ENCODE measurements at places on chromosomes 1 and 21.
A peak's percentile ranks its signal among the peaks of the same experiment; 100 is the strongest.

DNA sequence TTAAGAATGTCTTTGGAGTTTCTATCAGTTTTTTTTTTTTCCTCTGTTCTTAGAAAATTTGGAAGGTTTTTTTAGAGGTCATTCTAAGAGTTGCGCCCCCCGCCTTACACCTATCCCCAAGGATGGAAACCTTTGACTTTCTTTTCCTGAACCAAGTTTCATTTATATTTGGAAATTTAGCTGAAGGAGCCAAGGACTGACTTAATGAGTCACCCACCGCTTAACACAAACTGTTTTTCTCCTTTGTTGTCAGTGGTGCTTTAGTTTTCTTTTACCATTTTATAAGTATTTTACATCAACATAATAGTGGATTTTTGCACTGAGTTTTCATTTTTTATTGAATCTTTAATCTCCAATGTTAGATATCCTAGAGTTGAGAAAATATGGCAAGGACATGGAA lies 25.3 kb downstream of the USP25 start:
- DNase-seq: no peak

- peak; percentile 7 for DNase-seq
Measured at GRCh38 chr1:59926381-59927123, at the start of gene CYP2J2. TSS of gene CYP2J2 (minus strand) at chr1:59926773. CDS start at chr1:59926746, 27 bp downstream.

DNA sequence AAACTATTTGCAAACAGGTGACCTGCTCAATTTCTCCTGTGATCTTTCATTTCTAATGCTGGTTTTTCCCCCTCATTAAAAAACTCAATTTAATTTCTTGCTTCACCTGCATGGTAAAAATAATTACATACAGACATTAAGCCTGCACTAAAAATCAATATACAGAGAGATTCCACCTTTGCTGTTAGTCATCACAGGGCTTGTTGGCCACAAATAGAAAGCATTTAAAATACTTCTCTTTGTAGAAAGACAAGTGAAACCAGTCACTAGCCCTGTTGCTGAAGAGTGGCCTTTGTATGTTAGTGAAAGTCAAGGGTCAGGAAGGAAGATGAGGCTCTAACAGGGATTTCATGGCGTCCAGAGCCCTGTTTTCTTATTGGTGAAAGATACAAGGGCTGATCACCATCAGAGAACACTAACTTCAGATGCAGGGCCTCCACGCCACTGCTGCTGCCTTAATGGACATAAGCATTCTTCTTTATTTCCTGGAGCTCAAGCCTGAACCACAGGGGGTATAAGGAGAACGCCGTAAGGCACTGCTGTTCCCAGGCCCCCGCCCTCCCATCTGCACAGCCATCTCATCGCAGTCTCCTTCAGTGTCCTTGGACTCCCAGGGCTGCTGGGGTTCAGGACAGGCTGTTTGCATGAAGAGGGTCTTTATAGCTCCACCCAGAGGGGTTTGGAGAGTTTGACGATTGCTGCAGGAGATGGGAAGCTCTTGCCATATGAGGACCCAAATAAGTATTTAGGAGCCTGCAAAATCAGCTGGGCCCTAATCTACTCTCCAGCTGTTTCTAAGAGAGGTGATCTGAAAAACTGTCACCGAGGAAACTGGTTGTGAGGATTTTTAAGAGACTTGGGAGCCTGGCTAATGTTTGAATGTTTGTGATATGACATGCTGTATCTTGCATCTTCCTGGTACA lies 117.3 kb upstream of the IRF2BP2 start:
- no peak for DNase-seq

GRCh38 chr21:33522953-33523349 lies 19.0 kb downstream of the GART start:
- no peak for DNase-seq

- DNase-seq: no peak
Measured at GRCh38 chr1:85413169-85413568, 51.8 kb downstream of the DDAH1 start.

GRCh38 chr21:38306433-38307141 lies 49.8 kb downstream of the KCNJ15 start:
- DNase-seq: no peak

GRCh38 chr1:19337289-19337688 lies 25.2 kb downstream of the SLC66A1 start:
- no peak for DNase-seq

DNA sequence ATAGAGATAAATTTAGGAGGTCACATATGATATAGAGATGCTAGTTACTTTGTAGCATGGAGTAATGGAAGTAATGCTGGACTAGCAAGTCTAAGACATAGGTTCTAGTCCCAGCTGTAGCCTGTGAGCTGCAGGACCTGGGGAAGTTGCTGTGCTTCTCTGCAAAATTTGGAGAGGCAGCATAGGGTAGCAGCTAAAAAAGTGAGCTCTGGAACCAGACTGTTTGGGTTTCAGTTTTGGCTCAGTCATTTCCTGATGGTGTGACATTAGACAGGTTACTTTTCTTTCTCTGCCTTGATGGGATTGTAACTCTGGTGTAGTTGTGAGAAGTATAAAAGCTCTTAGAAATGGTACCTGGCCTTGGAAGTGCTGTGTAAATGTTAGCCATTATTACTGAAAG lies 3.3 kb downstream of the METTL13 start:
- no peak for DNase-seq

- no peak for DNase-seq
Measured at GRCh38 chr1:209304166-209304565, 279.3 kb upstream of the CAMK1G start.

GRCh38 chr1:230270559-230271281 lies 155.4 kb downstream of the PGBD5 start:
- no peak for DNase-seq

- DNase-seq: no peak
Measured at GRCh38 chr1:104671684-104672353, 922.1 kb downstream of the AMY1C start.

DNA sequence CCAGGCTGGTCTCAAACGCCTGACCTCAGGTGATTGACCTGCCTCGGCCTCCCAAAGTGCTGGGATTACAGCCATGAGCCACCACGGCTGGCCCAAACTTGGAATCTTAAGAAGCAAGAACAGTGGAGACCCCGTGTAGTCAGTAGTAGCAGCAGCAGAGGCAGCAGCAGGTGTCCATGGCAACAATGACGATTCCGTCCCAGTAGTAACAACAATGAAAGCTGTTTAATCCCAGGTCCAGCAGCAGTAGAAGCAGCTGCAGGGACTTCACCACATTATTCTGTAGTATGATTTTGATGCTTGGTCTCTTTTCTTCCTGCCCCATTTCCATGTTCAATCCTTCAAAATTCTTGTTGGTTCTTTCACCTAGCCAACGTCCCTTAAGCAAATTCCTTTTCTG lies 69.6 kb upstream of the KCTD3 start:
- no peak for DNase-seq

GRCh38 chr1:25232866-25233784 lies 823 bp upstream of the SYF2 start:
- DNase-seq: no peak

DNA sequence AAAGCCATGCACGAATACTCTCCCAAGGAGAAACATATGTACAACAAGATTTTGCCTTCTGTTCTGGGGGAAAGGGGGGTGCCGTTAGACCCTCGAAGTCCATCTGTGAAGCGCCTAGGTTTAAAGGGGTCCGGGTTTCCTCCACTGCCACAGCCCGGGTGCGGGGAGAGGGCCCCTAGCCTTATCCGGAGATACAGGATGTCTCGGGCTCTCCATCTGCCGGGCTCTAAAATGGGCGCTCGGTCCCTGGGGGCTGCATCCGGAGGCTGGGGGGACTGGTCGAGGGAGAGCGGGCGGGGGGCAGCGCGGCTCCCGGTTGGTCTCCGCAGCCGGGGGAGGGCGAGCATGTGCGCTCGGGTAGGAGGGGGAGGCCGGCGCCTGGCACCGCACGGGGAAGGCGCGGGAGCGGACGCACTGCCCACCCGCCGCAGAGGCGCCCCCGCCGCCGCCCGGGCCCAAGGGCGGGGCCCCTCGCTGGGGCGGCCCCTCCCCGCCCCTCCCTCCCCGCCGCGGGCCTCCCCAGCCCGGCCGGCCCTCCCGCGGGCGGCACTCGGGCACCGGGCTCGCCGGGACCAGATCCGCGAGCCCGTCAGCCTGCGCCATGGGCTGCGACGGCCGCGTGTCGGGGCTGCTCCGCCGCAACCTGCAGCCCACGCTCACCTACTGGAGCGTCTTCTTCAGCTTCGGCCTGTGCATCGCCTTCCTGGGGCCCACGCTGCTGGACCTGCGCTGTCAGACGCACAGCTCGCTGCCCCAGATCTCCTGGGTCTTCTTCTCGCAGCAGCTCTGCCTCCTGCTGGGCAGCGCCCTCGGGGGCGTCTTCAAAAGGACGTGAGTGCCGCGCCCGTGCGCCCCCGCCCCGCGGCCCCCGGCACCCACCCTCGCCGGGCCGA lies 63.1 kb downstream of the ELK4 start:
- DNase-seq: no peak

All from NCI-H187 (cell line).